ENCODE measurements at places on chromosomes 7 and 10.

- DNase-seq = no peak
These were observed 172.3 kb downstream of the IMMP2L start for GRCh38 chr7:111390000-111390399.

DNA sequence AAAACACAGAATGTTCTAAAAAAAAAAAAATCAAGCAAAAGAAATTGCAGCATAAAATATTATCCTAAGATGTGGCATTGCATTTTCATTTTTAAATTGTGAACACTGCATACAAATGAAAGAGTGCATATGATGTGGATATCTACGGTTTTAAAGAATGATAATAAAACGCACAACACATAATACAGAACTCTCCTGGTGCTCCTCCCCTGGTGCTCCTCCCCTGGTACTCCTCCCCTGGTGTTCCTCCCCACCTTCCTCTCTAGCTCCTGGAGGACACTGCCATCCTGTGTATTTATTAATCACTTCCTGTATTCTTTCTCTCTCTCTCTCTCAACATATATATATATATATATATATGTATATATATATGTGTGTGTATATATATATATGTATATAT is 100.1 kb downstream of the SLC37A3 start:
- DNase-seq = no peak

DNA sequence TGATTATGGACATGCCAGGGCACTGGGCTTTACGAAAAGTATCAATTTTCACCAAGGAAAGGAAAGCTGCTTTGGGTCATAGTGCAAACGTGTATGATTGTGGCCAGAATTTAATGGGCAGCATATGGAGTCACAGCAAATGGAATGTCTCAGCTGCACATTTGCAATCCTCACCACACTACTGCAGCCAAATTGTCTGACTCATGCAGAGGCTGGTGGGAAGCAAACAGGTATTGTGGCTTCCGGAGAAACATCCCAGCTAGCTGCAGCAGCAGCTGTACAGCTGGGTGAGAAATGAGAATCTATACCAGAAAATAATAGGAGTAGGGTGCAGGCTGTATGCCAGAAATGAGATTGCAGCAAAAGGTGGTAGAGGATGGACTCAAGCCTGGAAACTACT is 374.7 kb upstream of the VWC2 start:
- DNase-seq = no peak

- no peak for DNase-seq
These were observed 49.5 kb downstream of the GNAI1 start for GRCh38 chr7:80183900-80184685.

DNA sequence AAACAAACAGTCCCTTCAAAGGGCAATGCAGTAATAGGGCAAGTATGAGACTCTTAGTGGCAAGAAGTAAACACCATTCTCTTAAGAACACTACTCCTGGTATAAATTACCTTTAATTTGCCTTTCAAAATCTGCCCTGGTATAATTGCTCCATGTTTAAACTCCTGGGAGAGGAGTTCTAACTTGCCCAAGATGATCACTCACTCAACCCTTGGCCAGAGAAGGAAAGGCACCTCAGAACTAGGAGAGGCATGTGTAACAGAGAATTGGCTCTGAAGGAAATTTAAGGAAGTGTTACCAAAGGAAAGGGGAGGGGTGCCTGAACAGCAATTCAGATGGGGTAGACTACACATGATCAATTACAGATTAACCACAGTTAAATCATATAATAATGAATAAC is 1173.6 kb upstream of the SORCS1 start:
- no peak for DNase-seq

DNA sequence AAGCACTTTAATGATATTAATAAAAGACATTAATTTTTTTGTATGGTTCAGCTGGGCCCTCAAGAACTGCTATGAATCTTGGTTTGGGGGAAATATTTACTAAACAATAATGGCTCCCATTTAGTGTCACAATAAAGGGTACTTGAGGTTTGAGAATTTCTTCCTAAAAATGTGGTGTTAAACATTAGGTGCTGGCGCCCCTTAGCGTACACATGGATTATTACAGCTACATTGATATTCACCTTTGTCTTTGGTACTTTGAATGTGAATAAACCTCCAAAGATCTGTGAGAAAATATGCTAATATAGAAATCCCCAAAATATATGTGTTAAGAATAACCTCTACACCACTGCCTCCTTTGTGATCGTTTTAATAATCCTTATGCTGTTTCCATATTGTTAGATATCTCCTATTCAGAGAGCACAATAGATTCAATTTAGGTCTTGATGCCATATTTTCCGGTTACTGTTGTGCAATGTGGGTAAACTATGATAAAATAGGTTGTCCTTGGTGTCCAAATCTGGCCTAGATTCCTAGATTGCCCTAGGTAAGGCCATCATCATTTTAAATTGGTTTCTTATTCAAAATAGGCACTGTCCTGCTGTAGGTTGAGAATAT is 161.8 kb upstream of the CACNA2D1 start:
- DNase-seq = peak; percentile 16

GRCh38 chr7:12896316-12896715 is 208.9 kb downstream of the ARL4A start:
- no peak for DNase-seq

DNA sequence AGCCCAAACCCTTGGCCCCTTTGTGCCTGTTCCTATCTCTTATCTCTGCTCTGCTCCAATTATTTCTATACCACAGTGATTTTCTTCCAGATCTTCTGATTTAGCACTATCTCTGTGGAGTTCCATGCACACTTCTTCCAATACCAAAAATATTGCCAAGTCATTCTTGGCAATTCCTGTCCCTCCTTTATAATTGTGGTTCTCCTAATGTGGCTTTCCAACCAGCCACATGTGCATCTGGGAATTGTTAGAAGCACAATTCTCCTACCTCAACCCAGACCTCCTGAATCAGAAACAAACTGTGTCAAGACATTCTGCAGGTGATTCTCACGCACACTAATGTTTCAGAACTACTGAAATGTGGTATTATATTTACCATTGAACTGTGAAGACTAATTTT is 447.8 kb upstream of the IGFBP3 start:
- DNase-seq = no peak

- DNase-seq = no peak
These were observed 1.4 kb downstream of the LARP4B start for GRCh38 chr10:929960-930624.

GRCh38 chr7:120028636-120029035 is 244.3 kb upstream of the KCND2 start:
- no peak for DNase-seq

GRCh38 chr10:129972145-129972965 is 8.3 kb upstream of the EBF3 start:
- DNase-seq = no peak

- DNase-seq = no peak
These were observed 612 bp downstream of the KCP start for GRCh38 chr7:128909625-128910568.

- DNase-seq = no peak
These were observed 37.9 kb downstream of the ELFN1 start for GRCh38 chr7:1707756-1708595.

DNA sequence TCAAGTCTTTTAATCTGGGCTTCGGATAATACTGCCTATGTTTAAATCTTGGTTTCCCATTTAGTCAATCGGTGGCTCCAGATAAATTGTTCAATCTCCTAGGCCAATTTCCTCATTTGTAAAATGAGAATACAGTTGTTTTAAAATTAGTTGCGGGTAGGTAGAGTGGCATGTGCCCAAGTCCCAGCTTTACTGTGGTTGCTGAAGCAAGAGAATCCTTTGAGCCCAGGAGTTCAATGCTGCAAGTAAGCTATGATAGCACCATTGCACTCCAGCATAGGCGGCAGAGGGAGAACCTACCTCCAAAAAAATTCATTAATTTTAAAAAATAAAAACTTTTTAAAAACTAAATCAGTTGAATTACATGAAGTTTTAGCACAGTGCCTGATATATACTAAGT is 7.3 kb downstream of the RNF216 start:
- DNase-seq = no peak

GRCh38 chr7:151202836-151203235 is 7.5 kb downstream of the H2BK1 start:
- DNase-seq = no peak

DNA sequence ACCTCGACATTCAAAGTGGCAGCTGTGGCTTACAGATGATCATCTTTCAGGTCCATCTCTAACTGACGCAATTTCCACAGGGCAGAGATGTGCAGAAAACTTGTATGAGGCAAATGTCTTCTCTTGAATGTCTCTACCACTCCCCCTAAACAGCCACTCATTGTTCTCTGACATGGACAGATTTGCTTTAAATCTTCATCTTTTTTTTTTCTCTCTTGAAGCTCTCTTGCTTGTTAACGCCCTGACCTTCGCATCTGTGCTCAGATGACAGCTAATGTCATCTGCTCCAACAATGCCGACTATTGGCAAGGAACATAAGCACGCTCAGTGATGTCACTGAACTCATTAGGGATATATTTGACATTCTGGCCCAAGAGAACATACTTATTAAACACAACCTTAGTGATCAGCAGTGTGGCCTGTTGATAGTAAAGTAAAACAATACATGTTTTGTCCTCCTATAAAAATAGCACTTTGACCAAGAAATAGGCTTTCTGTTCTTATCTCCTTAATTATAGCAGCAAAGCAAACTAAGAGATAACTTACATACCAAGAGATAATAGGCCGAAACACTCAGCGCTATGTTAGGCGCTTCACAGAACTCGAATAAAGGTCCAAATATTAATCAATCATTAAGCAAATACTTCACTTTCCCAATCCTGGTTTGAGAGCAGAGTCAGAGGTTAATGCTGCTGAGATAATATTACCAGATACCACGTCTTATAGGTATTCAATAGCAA is 583.5 kb downstream of the PARD3 start:
- DNase-seq = no peak

GRCh38 chr10:103451091-103451813 is 918 bp downstream of the CALHM2 start:
- no peak for DNase-seq

DNA sequence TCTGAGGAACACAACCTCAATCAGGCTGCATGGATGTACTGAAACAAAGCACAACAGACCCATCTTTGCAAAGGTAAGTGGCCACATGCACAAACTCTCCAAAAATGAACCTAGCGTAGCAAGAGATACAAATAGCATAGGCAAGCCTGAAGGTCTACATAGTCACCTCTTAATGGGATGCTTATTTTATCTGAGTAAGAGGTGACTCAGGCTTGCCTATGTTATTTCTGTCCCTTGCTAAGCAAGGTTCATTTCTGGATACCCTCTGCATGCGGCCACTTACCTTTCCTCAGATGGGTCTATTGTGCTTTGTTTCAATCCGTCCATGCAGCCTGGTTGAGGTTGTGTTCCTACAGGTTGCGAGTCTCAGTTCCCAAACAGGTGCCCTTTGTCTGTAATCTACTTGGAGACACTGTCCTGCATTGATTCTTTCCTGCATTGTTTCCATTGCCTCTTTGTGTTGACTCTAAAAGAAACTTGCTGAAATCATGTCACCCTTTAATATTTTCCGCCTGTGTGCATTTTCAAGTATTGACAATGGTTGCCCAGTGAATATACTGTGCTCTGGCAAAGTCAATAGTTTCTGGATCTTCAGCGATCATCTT is 291.8 kb upstream of the LYZL1 start:
- no peak for DNase-seq

GRCh38 chr10:132728321-132728720 is 57.6 kb downstream of the NKX6-2 start:
- DNase-seq = no peak

- DNase-seq = no peak
These were observed 20.2 kb upstream of the FHIP2A start for GRCh38 chr10:114801411-114801813.

DNA sequence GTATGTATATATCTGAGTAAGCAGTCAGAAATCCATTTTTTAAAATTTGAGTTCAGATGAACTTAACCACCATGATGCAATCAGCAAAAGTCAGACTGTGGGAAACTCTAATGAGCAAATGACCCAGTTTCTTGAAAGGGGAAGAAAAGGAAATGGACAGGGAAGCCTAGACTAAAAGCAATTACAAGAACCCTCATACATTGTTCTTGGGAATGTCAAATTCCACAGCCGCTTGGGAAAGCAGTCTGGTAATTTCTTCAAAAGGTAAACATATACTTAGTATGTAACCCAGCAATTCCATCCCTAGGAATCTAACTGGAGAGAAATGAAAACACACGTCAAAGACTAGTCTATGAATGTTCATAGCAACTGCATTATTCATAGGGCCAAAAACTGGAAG is 16.4 kb upstream of the FOXK1 start:
- DNase-seq = no peak

DNA sequence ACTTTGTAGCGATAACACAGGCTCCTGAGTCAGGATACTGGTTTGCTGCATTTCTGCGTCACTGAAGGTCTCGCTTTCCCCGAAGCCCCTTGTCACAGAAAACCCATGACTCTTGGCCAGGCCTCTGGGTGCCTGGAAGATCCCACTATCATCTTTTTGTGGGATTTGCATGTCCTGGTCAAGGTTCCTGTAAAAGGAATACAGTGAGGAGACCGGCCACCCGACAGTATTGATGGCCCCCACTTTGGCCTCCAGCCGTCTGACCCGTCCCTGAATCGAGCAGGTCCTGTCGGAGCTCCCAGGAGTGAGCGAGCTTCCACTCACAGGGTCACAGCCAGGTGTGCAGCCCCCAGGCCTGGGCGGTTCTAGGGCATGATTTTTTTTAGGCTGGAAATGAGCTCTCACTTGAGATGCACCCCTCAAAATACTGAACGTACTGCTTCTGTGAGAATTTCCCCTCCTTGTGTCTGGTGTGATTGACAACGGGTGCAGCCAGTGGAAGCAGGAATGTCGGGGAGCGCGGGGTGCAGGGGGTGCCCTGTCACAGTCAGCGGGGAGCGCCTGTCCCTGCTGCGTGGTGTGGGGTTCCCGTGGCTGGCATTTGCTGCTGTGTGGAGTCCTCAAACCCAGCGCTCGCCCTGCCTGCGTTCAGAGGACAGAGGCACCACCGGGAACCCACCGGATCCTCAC is 75.8 kb downstream of the DNAJB6 start:
- no peak for DNase-seq

DNA sequence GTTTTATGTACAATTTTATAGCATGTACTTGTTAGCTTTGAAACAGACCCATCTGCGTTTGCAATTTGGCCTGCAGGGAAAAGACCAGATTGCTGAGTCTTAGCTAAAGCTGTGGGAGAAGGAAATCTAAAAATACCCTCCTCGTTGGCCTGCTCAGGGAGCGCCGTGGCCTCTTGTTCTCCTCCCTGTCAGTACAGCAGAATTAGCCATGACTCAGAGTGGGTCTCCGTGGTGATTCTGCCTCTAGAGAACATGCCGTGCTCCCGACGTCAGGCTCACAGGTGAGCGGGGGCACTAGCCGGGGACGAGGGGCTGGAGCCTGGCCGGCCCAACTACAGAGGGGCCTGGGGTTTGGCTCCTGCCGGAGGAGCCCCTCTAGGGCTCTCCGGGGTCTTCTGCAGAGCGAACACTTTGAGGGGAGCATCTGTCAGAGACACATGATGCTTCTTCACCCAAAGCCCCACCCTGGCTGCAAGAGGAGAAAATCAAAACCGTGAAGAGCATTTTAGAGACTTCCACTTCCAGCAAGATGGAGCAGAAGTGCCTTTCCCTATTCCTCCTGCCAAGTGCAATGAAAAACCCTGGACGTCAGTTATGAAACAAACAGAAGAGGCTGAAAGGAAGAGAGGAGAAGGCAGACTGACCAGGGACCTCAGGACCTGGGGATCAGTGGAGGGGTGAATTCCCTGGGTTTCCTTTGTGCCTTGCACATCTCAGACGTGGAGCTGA is 98.9 kb downstream of the LHPP start:
- DNase-seq = no peak

Data from neural crest cell (in vitro differentiated cells).